ENCODE measurements at places on chromosomes 1 and 21.

- no peak for DNase-seq
Observed at GRCh38 chr1:103197216-103197615, 88.9 kb upstream of the COL11A1 start.

DNA sequence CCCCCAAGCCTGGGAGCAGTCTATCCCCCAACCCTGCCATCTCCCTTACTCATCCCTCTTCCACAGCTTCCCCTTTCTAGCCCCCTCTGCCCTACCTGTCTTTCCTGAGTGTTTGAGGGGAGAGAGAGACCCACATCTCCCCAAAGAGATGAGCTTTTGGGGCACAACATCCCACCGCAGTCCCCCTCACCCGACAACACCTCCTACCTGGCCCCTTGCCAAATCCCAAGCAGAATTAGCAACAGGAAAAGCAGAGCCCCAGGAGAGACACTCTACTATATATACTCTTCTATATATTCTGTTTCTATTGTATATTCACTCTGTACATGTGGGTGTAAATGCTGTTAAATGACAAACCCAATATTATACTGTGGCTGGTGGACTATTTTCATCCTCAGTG, 9.9 kb upstream of the KCNC4 start:
- no peak for DNase-seq

GRCh38 chr1:243413431-243414151, 157.8 kb downstream of the SDCCAG8 start:
- DNase-seq, result no peak

- DNase-seq, result no peak
Observed at GRCh38 chr1:231028682-231029081, 11.4 kb downstream of the FAM89A start.

GRCh38 chr1:171460018-171460620, 25.2 kb upstream of the PRRC2C start:
- no peak for DNase-seq

GRCh38 chr1:27478098-27478497, 11.9 kb downstream of the WASF2 start:
- no peak for DNase-seq

DNA sequence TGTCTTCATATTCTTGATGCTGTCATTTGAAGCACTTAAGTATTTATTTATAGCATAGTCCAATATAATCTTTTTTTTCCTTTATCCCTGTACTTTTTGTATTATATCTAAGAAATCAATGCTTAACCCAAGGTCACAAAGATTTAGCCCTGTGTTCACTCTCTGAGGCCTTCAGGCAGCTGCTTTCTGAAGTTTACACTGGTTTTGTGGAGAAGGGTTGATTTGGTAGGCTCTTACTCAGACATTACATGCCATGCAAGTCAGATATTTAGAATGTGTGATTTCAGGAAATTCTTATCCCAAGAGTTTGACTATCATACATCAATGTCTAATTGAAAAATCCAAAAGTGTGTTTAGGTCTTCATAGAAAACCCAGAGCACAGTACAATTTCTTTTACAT, 56.3 kb downstream of the PALMD start:
- DNase-seq, result no peak

DNA sequence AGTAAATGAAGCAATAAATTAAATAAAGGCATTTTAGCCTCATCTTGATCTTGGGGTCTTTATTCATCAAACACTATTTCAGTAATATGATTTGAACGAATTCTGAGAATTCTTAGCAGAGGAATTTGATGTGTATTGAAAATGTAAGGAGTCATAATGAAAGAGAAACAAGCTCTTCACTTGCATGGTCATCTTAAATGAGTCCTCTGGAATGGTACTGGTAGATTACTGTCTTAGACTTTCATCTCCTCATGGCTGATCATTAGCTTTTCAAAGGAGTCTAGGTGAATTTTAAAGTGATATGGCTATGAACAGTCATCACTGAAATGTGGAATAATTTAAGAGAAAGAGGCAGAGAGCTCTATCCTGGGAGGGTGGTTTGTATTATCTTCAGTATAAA, 30.0 kb downstream of the PRRC2C start:
- DNase-seq, result no peak
